ENCODE measurements at places on chromosomes 3 and 15.

GRCh38 chr15:48916721-48917120 is 38.8 kb downstream of the EID1 start:
- no peak for DNase-seq

DNA sequence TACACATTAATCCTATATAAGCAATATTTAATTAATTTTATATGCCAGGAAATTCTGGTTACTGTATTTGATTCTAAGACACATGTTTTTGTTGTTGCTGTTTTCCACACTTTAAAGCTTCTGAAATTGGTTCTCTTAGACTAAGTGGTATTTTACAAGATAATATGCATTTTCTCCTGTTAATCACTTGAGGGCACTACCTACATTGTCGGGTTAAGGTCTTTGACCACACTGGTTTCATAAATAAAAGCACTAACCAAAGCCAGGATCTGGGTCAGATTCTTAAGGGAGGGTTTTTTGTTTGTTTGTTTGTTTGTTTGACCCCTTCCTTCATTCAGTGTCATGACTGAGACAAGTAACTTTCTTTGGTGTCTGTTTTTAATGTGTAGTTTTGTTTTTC is 590.2 kb downstream of the RBMS3 start:
- DNase-seq, result no peak

DNA sequence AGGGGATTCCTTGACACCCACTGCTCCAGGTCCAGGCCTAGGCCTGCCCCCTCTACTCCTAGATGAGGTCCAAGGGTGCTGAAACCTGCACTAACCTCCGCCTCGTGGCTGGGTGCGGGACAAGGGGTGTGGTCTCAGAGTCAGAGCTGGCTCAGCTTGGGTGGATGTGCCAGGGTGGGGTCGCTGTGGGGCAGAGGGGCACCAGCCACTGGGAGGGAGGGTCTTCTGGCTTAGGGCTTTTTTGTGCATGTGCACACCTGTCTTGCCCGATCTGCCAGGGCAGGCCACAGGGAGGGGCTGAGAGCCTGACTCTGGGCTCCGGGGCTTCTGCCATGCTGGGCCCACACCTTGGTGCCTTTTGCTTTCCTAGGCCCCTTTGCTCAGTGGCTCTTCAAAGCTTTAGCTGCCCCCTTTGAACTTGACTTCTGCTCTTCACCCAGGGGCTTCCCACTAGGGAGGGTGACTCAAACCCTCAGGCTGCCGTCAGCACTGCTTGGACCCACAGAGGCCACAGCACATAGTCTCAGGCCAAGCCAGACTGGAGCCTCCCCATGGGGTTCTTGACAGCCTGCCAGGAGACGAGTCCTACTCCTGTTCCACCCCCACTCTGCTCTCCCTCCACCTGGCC is 73.0 kb downstream of the KLF13 start:
- no peak for DNase-seq

DNA sequence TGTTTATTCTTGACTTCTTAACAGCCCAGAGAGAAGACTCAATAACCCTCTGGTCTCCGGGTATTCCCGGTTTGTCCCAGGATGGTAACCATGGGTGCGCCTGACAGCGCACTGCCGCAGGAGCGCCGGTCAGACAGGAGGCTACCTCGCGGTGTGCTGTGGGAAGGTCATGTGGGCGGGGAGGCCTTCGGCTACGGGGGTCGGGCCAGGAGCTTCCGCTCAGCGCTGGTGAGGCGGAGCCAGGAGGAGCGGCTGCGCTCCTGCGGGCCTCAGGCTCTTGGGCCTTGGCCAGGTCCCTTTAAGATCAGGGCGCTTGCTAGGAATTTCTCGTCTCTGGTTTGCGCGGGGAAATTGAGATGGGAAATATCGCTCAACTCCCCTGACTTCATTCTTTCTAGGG is 182.3 kb upstream of the NDN start:
- DNase-seq, result no peak

DNA sequence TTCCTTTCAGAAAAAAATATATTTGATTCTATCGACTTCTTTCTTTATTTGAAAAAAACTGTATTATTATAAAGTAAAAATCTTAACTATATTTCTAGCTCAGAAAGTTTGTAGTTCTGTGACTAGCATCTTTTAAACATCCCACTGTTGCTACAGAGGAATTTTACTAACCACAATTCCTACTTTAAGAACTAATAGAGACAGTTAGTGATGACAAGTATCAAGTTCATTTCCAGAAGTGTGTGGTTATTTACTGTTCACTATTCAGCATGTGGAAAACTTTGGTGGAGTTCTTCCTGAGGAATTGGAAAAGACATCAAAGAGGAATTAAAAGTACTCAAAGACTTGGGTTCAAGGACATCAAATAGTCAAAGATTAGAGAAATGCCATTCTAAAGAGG is 524.1 kb upstream of the CBLB start:
- DNase-seq, result no peak

- no peak for DNase-seq
Measured at GRCh38 chr3:177071496-177072156, 125.7 kb downstream of the TBL1XR1 start.

Measured in NCI-H1092 (cell line).